Stimulated activated CD4-positive, alpha-beta T cell treated with anti-CD3 and anti-CD28 coated beads, Interleukin-1b, Interleukin-23, amount 100 ng/mL, for 1 hour (primary cell): ENCODE measurements at places on chromosomes 12 and 14.

DNA sequence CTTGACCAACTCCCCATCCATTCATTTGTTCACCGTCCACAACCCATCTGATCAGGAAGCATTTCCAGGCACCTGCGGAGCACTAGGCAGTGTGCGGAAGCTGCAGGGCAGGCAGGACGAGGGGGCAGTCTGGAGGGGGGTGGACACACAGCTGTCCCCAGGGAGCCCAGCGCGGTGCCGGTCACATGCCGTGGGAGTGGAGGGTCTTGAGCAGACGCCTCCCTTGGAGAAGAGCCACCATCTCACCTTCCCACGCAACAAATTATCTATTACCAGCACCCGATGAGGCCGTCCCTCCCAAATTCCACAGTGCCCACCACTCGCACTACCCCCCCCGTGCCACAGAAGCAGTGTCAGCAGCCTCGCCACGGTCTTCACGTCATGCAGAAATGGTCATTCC is 10.8 kb downstream of the DLK1 start:
- no peak for DNase-seq

- DNase-seq = no peak
These were observed 9.3 kb upstream of the NFYB start for GRCh38 chr12:104147346-104147745.

DNA sequence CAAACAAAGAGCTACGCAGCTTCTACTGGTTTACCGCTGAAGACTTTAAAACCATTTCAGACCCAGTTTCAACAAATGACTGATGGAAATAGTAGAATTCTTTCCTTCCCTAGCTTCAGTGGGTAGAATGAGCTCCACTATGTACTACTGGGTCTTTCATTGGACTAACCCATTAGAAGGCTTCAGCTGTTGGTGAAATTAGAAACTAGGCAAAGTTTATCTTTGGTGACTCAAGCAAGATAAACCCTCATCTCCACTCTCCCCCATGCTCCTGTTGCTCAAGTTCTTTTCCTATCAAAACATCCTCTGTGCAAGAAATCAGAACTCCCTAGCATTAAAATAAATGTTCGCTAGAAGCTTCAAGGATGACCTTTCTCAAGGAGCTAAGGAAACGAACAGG is 159.2 kb downstream of the PAWR start:
- DNase-seq = no peak

- no peak for DNase-seq
These were observed 35.4 kb downstream of the SPTSSA start for GRCh38 chr14:34426313-34427295.

DNA sequence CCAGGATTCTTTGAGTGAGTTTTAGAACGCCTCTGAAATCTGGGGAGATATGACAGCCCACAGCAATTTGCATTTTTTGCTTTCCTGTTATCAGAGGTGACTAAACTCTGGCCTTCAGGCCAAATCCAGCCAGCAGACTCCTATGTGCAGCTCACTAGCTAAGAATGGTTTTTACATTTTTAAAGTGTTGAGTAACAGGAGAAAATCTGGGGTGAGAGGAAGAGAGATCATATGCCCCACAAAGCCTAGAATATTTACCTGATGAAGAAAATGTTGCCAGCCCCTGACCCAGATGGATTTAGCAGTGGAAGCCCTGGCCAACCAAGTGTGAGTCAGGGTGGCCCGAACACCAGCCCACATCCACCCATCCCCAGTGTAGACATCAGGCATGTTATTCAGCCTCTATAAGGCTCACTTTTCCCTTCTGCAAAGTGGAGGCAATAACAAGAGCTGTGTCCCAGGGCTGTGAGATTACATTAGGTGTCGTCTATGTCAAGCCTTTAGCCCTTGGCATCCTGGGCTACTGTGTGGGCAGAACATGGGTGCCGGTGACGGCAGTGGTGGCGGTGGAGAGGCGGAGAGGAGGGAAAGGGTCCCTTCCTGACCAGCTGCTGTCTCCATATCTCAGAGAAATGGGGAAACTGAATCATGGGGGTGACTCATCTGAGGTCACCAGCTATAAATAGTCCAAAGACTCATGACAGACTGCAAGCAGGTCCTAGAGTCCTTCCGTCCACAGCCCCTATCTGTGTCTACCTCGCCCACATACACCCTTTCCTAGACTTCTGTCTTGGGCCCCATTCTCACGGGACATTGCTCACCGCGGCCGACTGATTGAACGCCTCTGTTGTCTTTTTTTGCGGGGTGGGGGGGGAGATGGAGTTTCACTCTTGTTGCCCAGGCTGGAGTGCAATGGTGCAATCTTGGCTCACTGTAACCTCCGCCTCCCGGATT is 32.6 kb upstream of the CD9 start:
- DNase-seq = peak; percentile 5

DNA sequence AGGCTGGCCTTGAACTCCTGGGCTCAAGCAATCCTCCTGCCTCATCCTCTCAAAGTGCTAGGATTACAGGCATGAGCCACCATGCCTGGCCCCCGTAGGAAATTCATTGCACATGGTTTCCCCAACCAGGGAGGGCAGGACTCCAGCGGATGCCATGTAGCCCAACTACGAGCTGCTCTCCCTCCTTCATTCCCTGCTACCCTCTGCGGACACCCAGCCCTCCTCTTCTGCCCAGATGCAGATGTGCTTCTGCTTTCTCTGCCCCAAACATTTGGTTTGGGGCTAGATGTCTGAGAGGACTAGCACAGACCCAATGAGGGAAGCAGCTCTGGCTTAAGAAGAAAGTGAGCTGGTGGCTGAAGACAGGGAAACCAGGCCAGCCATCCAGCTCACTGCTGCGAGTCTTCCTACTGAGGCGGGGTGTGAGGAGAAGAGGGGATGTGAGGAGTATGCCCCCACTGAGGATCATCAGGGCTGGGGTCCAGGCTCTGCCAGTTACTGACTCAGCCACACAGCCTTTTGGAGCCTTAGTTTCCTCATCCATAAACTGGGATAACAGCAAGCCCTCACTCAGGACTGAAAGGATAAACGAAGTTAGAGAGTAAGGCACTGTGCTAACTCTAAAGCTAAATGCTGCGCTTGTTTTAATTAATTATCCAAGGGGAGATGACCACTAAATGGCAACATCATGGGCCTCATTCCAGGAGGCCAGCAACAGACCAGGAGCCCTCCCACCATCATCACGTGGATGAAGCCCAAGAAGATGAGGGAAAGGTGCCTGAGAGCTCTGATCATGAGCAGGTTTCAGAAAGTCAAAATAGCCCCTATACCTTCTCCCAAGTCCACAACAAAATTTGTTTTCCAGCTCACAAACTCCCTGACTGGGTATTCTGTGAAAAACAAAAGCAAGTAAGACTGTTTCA is 10.9 kb downstream of the CTDSP2 start:
- DNase-seq = no peak

DNA sequence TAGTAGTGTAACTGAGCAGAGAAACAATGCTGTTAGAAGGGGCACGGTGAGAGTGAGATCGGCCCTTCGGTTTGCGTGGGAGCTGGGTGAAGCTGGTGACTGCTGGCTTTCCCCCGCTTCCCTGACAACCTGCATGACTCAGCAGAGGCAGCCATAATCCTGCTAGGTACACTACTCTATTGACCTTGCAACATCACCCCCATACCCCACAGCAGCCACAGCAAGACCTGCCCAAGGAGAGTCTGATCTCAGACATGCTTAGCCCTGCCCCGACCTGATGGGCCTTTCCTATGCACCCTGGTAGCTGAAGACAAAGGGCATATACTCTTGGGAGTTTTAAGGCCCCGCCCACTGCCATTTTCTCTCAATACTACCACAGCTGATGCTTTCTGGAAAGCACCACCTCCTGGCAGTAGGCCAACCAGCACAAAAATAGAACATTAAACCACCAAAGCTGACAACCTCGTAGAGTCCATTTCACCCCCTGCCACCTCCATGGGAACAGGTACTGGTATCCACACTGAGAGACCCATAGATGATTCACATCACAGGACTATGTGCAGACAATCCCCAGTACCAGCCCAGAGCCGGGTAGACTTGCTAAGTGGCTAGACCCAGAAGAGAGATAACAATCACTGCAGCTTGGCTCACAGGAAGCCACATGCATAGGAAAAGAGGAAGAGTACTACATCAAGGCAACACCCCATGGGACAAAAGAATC is 75.9 kb upstream of the RGS6 start:
- DNase-seq = no peak

DNA sequence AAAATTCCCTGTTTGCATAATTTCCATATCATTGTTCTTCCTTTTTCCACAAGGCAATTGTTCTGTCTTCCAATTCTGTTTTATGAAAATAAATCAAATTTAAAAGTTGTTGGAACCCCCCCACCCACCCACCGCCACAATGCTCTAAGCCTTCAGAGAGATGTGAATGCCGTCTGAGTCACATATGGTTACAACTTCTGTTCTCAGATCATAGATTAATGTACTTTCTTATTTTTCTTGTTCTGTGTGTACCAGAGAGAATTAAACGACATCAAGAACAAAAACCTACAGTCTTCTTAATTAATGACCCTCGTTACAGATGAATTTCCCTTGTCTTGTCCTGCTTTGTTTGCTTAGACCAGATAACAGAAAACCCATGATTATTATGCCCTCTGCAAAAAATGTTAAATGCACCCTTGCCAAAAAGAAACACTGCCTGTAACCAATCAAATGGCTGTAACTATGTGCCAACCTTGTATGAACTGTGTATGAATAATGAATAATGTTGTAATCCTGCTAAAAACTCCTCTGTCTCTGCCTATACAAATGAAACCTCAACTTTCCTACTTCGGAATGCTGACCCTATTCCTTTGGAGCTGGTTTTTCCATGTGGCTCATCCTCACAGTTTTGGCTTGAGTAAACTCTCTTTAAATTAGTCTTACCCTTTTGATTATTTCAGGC is 14.0 kb downstream of the OR6S1 start:
- DNase-seq = no peak

GRCh38 chr14:32372154-32372553 is 43.1 kb downstream of the AKAP6 start:
- no peak for DNase-seq

DNA sequence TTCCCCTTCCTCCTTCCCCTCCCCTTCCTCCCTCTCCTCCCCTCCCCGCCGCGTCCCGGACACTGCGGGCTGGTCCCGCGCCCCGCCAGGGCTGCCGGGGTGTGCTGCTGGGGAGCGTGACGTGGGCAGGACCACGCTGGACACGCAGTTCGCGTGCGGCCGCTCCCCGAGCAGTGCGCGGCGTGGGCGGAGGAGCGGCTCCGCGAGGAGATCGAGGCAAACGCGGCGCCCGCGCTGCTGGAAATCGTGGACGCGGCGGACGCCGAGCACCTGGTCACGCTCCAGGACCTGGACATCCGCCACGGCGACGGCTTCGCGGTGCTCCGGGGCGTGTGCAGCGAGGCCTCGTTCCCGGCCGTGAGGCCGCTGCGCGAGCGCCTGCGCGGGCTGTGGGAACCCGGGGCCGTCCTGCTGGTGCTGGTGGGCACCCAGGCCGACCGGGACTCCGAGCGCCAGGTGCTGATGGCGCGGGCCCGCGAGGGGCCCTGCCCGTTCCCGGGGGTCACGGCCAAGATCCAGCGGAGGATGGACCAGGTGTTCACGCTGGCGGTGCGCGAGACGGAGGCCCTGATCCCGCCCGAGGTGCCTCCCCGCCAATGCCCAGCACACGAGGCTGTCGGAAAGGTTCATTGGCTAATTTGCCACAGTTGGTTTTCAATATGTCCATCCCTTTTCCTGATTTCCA is 84.3 kb downstream of the TNFAIP2 start:
- no peak for DNase-seq

DNA sequence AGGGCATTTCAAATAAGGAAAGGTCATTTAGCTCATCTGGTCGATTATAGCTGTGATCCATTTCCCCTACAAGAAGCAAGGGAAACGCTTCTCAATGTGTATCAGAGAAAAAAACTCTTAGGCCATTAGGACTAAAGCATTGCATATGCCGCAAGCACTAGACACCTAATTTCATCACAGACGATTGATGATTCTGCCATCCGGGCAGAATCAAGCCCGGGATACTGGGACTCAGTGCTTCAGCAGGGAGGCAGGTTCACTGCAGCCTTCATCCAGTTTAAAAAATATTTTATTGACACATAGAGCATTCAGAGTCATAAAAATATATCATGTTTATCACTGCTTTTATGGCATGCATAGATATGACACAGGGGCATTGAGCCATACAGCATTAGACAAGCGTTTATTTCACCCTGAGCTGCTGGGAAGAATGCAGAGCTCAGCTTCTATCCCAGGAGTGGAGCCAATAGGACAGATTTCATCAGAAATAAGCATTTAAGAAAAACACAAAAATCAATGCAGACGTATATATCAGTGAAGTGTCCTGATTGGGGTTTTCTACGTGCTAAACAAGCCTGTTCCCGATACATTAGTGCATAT is 806.9 kb downstream of the GALC start:
- DNase-seq = no peak

DNA sequence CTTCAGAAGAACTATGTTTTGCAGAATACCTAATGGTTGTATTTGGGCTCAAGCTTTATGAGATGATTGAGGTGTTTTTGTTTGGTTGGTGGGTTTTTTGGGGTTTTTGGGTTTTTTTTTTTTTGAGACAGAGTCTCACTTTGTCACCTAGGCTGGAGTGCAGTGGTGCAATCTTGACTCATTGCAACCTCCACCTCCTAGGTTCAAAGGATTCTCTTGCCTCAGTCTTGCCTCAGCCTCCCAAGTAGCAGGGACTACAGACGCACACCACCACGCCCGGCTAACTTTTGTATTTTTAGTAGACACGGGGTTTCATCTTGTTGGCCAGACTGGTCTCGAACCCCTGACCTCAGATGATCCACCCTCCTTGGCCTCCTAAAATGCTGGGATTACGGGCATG is 39.6 kb downstream of the ARL1 start:
- DNase-seq = no peak

DNA sequence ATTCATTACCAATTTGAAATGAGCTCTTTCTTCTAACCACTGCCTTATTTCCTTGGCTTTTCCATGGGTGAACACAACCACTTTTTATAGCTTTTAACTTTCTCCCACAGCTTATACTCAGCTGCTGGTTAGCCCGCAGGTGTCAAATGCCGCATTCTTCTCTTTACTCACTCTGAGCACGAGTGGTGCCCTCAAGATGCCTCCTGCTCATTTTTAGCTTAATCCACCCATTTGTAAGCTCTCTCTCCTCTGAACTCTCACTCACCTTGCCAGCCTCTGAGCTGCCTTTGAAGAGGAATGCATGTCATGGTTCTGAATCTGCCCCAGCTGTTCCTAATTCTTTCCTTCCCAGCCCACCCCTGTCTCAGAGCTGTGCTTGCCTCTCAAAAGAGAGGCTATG is 449.4 kb upstream of the PRICKLE1 start:
- DNase-seq = no peak
